ENCODE measurements at places on chromosomes 1 and 21.

- DNase-seq = peak; percentile 64
These were observed 63.7 kb downstream of the MACF1 start for GRCh38 chr1:39268112-39268581.

GRCh38 chr1:224747578-224747977 is 131.5 kb downstream of the CNIH3 start:
- no peak for DNase-seq

- no peak for DNase-seq
These were observed 181.9 kb downstream of the C1orf94 start for GRCh38 chr1:34358636-34359035.

GRCh38 chr1:2636733-2637132 is 3.9 kb upstream of the MMEL1 start:
- DNase-seq = no peak

DNA sequence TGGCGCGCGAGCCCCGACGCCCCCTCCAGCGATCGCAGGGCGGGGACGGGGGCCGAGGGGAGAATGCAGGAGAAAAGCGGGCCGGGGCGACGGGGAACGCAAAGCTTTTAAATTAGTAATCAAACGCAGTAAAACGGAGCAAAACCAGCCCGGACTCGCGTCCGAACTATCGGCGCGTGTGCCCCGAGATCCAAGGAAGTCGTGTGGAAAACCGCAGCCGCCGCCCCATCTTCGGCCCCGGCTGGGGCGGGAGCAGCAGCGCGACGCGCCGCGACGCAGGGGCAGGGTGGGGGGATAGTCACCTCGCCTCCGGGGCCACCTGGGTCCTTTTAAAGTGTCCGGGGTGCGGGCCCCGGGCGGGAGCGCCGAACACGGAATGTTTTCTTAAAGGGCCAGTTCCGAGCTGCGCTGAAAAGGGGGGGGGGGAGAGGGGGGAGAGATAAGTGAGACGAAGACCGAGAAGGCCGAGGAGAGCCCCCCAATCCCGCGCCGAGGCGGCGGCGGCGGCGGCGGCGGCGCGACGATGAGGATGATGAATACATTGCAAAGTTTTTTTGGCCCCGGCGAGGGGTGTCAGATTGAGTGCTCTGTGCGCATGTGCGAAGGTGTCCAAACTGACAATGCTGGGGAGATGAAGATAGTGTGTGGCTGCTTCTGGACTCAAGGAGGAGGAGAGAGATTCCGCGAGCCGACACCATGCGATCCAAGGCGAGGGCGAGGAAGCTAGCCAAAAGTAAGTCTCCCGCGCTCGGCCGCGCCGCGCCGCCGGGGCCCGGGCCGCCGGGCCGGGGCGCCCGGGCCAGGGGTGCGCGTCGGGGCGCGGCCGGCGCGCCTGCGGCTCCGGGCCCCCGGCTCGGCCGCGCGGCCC is at the start of gene PRDM16:
PRDM16 (plus strand) TSS at position 640 of the 868 bp plus-strand sequence; CDS start at position 697, 57 bp downstream.
- DNase-seq = peak; percentile 89

GRCh38 chr1:241532864-241533263 is 686 bp downstream of the KMO start:
- DNase-seq = no peak

DNA sequence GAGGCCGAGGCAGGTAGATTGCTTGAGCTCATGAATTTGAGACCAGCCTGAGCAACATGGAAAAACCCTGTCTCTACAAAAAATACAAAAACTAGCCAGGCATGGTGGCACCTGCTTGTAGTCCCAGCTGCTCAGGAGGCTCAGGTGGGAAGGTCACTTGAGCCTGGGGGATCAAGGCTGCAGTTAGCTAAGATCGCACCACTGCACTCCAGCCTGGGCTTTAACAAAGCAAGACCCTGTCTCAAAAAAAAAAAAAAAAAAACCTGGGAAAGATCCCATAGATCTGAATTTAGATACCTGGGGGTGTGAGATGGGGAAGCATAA is 32.9 kb downstream of the NIBAN1 start:
- DNase-seq = no peak

DNA sequence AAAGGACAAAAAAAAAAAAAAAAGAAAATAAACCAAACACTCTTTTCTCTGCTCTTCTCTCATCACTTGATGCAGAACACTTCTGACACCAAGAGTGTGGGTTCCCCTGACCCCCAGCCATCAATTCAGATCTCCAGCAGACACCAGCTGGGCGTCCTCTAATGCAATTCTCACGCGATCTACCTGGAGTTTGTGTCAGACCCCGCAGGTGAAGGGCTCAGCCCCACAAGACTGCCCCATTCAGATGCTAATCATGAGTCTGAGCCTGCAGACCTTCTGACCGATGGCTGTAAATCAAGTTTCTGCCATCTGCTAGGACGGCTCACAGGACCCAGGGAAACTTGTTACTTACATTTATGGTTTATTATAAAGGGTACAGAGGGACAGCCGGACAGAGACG is 133.6 kb upstream of the C1orf174 start:
- no peak for DNase-seq

- no peak for DNase-seq
These were observed 173.6 kb downstream of the IER5 start for GRCh38 chr1:181262069-181262468.

DNA sequence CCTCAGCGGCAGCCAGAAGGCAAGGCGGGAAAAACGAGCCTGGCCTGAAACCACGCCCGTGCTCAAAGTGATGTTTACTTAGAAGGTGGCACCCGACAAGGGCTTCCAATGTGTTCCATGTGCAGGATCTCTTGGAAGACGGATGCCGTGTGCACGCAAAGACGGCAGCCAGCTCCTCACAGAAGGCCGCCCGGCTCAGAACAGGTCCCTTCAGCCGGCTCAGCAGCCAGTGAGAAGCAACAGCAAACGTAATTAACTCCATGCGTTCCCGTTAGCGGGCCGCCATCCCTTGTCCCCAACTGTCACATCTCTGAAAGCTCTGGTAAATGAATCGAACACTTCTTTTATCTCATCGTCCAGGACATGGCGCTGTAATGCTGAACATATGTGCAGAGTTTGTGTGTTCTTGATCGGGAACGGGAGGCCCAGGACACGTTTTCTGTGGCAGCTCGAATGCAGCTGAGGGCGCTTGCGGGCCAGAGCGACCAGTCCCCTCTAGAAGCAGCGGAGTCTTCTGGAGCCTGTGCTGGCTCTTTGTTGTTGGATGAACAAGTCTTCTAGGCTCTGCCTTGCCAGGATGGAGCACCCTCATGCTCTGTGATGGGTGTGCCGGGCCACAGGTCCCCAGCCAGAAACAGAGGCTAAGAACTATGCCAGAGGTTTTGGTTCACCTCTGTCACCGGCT is 94.6 kb upstream of the ARHGEF16 start:
- DNase-seq = no peak

GRCh38 chr1:1781526-1781903 is 3.2 kb upstream of the NADK start:
- no peak for DNase-seq

GRCh38 chr1:1020000-1020404 is at the start of gene AGRN:
AGRN (plus strand) TSS chr1:1020120; CDS start chr1:1020173, 53 bp downstream.
- peak; percentile 85 for DNase-seq

GRCh38 chr1:205610901-205611466 is 20.8 kb downstream of the ELK4 start:
- no peak for DNase-seq

DNA sequence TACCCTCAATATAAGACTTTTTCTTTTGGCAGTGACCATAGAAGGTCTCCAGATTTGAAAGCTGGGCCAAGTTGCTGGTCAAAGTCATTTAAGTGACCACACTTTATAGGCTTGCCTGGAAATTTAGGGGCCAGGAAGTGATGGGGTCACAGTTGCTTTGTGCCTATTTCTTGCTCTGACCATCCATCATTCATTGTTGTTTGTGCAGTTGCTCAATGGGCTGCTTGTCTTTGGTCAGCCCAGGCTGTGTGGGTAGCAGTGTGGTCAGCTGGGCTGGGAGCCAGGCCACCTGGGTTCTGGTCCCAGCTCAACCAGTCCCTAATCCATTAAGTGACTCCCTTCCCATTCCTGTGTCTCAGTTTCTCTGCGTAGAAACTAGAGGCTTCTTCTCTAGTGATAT is 2.1 kb upstream of the OTUD7B start:
- no peak for DNase-seq

GRCh38 chr1:219419065-219419464 is 193.8 kb downstream of the ZC3H11B start:
- DNase-seq = no peak

GRCh38 chr1:93344886-93345632 is 648 bp upstream of the DR1 start:
- no peak for DNase-seq

Data from neural progenitor cell (in vitro differentiated cells).